Cortex of kidney (tissue), 1 donor: ENCODE measurements at places on chromosomes 12 and 14.

DNA sequence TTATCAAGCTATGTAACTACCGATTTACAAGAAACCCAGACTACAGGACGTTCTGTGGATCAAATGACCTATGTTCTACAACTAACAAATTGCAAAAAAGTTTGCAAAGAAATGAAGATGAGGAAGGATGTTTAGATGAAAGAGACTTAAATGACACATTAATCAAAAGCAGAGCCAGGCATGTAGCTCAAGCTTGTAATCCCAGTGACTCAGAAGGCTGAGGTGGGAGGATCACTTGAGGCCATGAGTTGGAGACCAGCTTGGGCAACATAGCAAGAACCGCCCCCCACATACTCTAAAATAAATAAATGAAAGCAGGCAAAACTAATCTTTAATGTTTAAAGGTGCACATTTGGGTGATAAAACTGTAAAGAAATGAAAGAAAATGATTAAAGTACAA lies 331.9 kb downstream of the BTG1 start:
- no peak for DNase-seq

- no peak for DNase-seq
Measured at GRCh38 chr12:4621511-4621910, 27.3 kb downstream of the AKAP3 start.

DNA sequence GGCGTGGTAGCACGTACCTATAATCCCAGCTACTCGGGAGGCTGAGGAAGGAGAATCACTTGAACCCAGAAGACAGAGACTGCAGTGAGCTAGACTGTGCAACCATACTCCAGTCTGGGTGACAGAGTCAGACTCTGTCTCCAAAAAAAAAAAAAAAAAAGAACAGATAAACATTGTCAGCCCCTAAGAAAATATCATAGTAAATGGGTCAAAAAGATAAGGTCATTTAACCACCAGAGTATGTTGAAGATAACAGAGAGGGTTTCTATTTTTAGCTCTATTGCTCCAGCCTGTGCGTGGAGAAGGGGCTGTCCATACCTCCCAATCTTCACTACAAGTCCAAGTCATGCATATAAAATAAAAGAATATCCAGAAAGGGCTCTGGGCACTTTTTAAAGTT lies 15.4 kb downstream of the LGMN start:
- DNase-seq: no peak

DNA sequence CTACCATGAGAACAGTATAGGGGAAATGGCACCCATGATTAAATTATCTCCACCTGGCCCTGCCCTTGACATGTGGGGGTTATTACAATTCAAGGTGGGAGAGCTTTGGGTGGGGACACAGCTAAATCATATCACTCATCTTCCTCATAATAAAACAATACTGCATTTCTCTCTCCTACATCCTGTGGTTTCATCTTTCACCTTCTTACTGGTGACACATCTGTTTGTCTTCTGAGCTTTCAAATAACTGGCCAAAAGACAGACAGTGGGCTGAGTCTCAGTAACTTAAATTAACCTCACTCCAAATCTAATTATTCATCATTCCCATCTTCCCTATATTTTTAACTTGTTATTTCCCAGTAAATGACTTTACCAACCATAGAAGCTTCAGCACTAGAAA lies 729.7 kb upstream of the USP15 start:
- no peak for DNase-seq

DNA sequence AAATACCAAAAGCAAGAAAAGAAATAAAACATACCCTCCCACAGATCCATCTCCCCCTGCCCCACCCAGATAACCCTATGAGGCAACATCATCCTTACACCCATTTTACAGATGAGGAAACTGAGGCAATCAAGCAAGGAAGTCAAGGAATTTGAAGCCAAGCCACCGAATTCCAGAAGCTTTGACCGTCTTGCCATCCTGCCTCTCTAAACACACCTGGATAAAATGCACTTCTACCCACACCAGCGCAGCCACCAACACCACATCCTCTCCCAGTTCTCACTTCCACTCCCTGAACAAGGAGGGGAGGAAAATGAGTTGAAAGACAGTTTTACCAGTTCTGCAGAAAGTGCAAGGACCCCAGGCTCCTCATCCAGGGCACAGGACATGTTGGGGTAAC lies 13.6 kb downstream of the CMKLR1 start:
- DNase-seq: no peak

DNA sequence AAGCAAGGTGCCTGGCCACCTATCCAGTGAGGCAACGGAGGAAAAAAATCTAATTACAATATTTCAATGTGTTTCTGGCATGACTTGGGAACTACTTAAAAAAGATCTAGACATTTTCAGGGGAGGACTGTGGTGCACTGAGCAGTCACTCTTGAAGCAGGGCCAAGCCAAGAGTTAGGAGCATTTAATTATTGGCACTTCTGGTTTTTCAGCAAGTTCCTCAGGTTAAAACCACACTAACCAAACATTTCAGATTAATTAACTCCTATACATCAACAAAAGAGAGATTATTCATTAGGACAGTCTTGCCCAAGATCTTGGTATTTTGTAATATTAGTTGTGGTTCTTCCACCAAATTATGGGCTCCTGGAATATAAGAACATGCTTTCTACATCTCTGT lies 25.6 kb downstream of the PRKAB1 start:
- DNase-seq: no peak

- no peak for DNase-seq
Measured at GRCh38 chr12:8913702-8914032, 642 bp upstream of the PHC1 start.

DNA sequence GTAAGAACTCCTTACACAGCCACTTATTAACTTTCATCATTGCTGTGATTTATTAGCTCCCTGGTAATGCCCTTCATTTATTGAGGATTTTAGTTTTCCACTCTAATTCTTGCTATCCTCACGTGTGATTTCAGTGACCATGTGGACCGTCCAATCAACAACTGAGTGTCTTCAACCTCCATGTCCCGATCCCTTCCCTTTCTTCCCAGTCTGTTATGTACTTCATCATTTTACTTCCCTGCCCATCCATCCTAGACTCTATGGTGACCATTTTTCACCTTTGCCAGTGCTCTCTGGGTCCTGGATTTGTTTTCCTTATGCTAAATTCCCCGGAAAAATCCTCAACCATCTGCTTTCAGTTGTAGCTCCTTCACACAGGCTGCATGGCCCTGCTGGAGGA lies 111.0 kb downstream of the MSRB3 start:
- DNase-seq: no peak

- DNase-seq: no peak
Measured at GRCh38 chr12:104480826-104481440, 24.2 kb downstream of the CHST11 start.

DNA sequence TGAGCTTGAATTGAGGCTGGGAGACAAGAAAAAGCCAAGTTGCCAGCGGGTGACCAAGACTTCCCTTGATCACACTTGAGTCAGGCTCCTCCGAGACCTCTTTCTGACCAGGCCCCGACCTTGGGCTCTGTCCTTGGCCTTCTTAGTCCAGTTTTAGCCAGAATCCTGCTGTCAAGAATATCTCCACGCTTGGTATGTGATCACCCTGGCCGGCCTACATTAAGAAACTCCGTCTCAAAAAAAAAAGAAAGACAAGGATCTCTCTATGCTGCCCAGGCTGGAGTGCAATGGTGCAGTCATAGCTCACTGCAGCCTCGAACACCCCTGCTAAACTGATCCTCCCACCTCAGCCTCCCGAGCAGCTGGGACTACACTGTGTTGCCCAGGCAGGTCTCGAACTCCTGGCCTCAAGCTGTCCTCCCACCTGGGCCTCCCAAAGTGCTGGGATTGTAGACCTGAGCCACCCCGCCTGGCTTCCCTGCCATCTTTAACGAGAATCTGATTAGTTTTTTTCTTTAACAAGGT lies 1.0 kb upstream of the ITPK1 start:
- DNase-seq: no peak

DNA sequence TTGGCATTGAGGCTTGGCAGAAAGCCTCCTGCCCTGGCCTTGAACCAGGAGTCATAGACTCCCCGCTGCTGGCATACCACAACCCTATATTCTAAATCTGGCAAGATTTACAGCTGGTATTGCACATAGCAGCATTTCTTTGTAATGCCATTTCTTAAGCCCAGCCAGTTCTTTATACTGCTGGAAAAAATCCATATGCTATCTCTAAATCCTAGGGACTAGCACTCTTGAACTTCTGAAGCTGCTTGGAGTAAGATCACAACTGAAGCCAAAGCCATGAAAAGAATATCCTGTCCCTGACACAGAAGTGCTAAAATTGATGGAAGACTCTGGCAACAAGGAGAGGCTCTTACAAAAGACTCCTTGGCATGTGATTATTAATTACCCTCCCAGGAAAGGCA lies 89.3 kb downstream of the KCNC2 start:
- no peak for DNase-seq

DNA sequence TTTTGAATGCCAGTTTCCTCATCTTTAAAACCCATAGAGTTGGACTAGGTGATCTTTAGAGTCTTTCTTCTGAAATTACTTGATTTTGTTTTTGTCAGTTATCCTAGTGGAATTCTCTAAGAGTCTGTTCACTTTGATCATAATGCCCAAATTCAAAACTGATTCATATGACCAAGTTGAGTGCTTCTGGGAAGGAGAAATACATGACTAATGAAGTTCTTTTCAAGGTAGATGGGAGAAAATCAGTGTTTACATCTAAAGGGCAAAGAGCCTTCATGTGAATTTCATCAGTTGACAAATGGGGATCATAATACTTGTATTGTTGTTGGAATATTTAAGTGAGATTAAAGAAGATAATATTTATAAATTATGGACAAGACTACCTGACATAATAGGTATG lies 53.2 kb downstream of the ERC1 start:
- no peak for DNase-seq

GRCh38 chr12:104756901-104757300 lies 201.2 kb downstream of the SLC41A2 start:
- DNase-seq: no peak

- no peak for DNase-seq
Measured at GRCh38 chr12:109987615-109988014, 8.6 kb downstream of the GIT2 start.

GRCh38 chr12:59076622-59077021 lies 156.3 kb upstream of the LRIG3 start:
- no peak for DNase-seq

DNA sequence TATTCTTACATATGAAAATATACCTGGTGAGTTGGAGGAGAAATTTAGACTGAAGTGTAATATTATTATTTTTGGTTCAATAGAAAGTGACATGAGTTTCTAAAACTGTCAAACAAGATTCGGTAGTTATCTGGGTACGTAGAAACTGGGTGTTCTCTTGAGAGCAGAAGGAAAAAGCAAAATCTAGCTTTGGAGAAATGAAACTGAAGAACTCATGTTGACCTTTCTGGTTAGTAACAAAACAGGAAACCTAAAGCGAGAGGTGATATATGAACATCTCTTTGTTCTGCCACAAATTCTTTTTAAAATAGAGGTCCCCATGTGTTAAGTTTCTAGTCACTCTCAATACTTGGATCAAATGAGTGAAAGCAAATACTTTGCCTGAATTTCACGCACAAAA lies 401.7 kb downstream of the TRHDE start:
- DNase-seq: no peak

DNA sequence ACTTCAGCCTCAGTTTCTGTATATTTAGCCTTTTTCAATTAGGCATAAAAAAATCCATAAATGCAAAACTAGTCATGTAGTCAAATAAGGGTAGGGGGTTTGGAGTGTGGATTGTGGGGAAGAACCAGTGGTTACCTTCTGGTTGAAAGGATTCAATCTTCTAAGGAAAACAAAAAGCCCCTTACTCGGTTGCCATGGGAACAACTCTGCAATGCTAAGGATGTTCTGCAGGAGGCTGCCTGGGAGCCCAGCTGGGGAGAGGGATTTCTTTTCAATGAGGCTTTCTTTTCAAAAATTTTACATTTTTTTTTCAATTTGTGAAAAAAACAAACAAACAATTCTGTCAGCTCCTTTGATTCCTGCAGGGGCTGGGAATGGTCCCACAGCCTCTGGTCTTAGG lies 67.2 kb downstream of the SLC8A3 start:
- DNase-seq: no peak

DNA sequence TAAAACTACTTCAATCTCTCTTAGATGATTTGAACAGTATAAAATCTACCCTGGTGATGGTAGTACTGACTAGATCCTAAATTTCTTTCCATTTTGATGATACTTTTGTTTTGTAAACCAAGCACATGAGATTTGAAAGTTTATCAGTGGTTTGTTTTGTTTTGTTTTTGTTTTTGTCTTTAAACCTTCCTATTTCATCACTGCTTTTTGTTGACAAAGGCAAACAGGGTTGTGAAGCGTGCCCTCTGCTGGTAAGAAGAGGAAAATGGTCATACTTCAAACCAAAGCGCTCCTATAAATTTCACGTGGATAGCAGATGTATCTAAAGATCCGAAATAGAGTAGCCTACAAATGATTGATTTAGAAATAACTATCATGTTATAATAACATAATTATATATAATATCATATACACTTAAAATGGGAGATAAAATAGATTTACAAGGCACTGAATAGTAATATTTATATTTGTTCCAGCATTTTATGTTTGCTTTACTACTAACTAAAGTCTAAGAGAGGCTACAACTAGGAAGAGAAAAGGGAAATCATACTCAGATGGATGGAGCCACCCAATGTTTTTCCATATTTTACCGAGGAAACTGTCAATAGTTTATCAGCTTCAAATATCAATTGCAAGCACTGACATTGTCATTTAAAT lies 254.0 kb upstream of the USP15 start:
- no peak for DNase-seq

- DNase-seq: no peak
Measured at GRCh38 chr12:26204612-26205289, 9.4 kb downstream of the SSPN start.

- DNase-seq: no peak
Measured at GRCh38 chr14:54253195-54253947, 143.4 kb upstream of the CDKN3 start.

GRCh38 chr14:51479584-51480325 lies 172.0 kb upstream of the FRMD6 start:
- DNase-seq: no peak

DNA sequence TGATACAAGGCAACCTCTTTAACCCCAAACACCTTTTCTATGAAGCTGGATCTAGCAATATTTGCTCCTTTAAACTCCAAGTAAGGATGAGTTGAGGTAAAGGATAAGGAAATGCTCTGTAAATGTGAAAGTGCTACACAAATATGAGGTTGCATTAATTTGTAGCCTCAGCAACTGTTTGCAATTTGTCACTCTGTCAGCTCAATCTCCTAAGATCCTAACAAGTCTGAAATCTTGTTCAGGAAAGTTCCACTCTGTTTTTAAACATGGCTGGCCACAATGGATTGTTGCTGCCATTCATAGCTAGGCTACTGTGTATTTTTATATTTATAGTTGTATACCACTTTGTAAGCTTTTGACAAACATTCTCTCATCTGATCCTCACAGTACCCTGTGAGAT lies 51.3 kb downstream of the SCN8A start:
- DNase-seq: no peak
